Left forelimb (tissue), 1 donor: ENCODE measurements at places on chromosomes 6 and 20.
A peak's percentile ranks its signal among the peaks of the same experiment; 100 is the strongest.

DNA sequence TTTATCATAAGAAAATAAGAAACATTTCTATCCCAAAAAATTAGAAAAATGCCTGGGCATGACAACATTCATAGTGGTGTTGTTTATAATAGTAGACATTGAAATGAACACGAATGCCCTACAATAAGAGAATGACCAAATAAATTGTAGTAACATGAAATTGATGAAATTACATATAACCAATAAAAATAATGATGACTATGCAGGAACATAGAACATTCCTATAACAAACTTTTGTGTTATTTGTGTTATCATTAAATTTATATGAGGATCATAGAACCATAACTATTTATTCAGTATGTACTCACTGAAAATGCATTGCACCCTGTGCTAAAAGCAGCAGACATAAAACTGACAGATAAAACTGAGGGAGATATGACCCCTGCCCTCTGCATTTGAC is 399.7 kb downstream of the CBLN4 start:
- no peak for DNase-seq

GRCh38 chr20:33753763-33754162 is 22.0 kb downstream of the ZNF341 start:
- DNase-seq = no peak

DNA sequence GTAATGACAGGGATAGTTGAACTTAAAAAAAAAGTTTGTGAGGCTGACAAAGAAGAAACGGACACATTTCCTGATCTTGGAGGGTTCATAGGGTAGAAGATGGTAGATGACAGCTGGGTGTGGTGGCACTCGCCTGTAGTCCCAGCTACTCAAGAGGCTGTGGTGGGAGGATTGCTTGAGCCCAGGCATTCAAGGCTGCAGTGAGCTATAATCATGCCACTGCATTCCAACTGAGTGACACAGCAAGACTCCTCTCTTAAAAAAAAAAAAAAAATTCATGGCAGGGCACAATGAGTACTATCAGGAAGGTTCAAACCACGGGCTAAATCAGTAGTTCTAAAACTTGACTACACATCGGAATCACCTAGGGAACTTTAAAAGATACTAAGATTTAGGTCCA is 2.0 kb upstream of the MICA start:
- DNase-seq = no peak

DNA sequence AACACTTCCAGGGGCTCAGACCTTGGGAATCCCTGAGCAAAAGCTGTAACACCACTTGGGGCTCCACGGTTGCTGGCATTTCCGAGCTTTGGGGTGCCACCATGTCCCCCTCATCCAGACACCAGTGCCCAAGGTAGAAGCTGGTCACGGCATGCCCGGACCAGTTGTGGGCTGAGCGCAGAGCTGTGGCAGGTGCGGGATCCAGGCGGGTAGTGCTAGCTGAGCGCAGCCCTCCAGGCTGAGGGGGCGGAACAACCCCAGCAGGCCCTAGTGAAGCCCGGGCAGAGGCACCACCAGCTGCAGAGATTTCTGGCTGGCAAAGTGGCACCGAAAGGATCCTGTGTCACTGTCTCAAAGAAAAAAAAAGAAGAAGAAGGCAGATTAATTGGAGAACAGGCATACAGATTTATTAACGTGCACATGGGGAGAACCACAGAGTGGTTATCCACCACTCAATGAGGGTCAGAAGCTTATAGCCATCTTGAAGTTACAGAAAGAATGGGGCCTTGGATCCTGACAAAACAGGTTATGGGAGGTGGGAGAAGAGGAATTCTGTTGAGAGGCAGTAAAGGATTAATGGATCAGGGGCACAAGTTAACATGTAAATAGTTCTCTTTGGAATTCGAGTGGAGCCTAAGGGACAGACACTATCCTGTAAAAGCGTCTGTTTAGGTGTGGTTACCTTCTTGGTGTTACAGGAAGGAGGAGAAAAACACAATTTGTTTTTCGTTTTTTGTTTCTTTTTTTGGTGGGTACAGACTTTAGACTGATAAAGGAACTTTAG is 107.5 kb downstream of the CD24 start:
- DNase-seq = no peak

- DNase-seq = peak; percentile 9
Measured at GRCh38 chr6:42417641-42418112, 34.0 kb downstream of the TRERF1 start.

- DNase-seq = no peak
Measured at GRCh38 chr20:44610313-44610962, 28.1 kb downstream of the PKIG start.

- no peak for DNase-seq
Measured at GRCh38 chr6:106477146-106477545, 116.6 kb downstream of the CRYBG1 start.

DNA sequence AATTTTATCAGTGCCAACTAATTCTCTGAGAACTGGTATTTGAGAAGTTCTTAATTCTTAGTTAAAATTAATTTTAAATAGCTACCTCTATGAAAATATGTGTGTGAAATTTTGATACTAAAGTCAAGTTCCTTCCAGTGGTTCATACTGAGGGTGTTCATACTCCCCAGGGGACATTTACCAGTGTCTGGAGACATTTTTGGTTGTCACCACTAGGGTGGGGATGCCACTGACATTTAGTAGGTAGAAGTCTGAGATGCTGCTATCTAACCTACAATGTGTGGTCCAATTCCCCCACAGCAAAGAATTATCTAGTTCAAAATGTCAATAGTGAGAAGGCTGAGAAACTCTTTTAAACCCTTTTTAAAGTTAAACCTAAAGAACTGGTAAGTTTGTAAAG is 463.8 kb downstream of the ADGRB3 start:
- no peak for DNase-seq

GRCh38 chr6:111806561-111807497 is 66.4 kb downstream of the FYN start:
- DNase-seq = no peak

DNA sequence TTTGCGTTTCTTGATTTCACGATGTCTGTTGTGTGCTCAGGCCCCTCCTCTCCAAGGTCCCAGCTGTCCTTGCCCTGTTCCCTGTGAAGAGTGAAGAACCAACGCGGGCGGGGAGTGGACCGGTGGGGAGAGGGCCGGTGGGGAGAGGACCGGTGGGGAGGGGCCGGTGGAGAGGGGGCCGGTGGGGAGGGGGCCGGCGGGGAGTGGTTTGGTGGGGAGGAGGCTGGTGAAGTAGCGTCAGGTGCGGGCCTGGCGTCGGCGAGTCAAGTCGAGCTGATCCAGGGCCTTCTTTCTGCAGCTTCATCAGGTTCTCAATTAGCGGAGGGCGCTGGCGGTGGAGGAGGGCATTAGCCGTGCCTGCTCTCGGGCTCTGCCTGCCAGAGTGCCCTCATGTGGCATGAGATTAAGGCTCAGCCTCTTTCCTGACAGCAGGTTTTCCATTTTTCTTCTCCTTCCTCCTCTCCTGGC is 21.2 kb upstream of the BHLHE23 start:
- peak; percentile 61 for DNase-seq

DNA sequence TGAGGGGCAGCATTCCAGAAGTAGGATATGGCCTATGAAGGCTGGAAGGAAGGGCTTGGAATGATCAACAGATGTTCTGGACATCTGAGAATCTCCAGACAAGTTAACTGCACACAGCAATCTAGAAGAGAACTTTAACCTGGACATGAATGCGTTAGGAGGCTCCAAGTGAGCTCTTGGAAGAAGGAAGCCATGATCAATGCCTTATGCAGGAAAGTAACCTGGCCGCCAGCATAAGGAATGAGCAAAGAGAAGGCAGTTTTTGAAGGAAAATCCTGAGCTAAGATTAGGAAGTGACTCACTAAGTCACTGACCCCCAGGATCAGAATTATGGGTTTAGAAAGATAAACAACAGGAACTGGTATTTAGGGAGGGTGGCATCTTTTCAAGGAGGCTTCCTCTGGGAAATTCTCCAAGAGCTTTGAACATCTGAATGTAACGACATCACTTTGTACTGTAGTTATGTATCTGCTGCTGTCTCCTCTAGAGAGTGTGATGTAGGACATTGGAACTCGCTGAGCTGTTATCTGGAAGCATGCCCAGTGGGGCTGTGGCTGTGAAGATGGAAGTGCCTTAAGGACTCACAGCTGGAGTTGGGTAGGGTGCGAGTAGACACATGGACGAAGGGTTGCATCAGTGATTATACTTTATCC is 236.8 kb downstream of the PACRG start:
- DNase-seq = peak; percentile 83

DNA sequence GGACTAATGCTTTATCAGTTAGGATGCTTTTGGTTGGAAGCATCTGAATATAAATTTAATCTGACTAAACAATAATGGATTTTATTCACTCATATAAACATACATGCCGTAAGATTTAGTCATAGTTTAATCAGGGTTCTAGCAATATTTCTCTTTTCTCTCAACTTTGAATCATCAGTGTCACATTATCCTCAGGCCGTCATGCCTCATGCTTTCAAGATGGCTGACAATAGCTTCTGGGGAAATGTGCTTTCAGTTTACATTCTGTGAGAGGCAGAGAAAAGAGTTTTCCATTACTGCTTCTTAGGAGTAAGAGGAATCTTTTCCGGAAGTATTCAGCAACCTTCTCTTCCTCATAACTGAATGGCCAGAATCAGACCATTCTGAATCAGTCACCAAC is 162.2 kb downstream of the GJA1 start:
- no peak for DNase-seq

DNA sequence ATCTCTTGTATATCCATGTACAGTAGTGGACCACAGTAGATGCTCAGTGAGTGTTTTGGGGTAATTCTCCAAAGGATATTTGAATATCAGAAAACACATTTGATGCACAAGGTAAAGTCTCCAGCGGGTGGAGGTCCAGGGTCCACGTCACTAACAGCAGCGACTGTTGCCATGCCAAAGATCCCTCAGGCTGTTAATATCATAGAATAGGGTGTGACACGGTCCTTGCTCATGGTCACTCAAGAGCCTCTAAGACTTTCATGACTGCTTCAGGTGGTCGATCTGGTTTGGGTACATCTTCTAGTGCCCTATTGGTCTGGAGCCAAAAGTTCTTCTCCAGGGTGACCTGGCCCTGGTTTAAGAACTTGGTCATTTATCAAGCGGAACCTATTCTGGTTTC is 90.8 kb downstream of the OLIG3 start:
- no peak for DNase-seq

DNA sequence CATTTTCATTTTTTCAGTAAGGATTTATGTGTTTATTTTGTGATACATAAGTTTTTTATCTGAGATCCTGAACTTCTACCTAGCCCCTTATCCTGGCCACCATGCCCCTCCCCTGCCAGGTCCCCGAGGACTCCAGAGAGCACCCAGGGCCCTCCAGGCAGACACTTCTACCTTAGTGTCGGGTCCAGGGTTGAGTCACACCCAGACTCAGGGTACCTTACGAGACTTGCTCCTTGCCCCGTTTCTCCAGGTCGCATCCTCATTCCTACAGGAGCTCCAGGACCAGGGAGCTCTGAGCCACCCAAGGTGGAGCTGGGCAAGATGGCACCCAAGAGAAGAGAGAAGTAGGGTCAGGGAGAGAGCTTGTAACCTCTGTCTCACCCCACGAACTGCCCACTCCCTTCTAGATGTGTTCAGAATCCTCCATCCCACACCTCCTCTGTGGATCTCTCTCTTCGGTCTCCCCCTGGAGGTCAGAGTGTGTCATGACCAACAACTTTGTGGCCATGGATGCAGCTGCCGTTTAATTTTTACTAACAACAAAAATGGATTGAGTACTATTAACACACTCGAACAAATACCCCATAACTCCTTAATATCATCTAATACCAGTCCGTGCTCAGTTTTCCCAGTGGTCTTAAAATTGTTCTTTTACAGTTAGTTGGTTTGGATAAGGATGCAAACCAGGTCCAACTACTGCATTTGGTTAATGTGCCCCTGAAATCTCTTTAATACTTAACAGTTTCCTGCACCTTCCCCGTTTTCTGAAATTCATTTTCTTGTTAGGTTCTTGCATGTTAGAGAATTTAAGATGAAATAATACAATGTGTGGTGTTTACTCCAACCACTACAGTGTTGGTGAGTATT is 130.6 kb upstream of the INSM1 start:
- no peak for DNase-seq

DNA sequence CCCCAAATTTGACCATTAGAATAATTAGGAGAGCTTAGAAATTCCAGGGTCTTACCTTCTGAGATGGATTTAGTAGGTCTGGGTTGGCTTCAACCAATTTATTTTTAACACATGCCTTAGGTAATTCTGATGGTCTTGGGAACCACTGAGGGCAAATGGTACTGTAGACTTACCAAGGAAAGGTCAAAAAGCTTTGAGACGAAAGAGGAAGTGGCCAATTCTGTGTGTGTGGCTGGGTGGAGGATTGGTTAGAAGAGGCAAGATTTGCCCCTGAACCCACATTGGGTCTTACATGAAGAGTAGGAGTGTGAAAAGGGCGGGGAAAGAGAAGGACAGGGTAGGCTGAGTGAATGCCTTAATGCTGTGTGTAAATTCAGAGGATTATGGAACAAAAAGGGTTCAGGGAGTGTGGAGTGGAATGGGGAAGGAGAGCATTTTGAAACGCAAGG is 2.7 kb downstream of the ITCH start:
- DNase-seq = no peak

GRCh38 chr20:22974354-22974753 is 60.8 kb upstream of the SSTR4 start:
- no peak for DNase-seq

GRCh38 chr6:98124171-98124570 is 710.2 kb upstream of the POU3F2 start:
- DNase-seq = no peak

- DNase-seq = no peak
Measured at GRCh38 chr20:32017711-32018251, 7.5 kb downstream of the CCM2L start.

- DNase-seq = no peak
Measured at GRCh38 chr6:124659427-124659826, 302.8 kb upstream of the RNF217 start.

DNA sequence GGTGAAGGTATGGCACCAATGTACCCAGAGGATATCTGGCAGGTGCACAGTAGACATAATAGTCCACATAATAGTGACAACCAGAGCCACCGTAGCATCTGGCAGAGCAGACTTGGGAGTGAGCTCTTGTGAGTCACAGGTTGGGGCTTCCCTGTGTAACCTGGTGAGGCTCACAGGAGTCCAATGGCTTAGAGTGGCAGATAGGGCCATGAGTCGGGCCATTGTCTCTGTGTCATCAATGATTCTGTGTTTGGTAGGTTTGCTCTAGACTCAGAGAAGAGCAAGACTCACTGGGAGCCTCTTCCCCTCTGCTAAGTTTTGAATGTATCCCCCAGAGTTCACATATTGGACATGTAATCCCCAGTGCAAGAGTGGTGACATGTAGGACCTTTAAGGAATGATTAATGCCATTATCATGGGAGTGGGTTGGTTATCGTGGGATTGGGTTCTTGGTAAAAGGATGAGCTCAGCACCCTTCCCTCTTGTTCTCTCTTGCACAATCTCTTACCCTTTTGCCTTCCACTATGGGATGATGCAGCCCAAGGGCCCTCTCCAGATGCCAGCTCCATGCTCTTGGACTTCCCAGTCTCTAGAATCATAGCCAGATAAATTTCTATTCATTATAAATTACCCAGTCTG is 22.6 kb upstream of the SIRPA start:
- no peak for DNase-seq

GRCh38 chr20:38222231-38222922 is 38.2 kb downstream of the KIAA1755 start:
- DNase-seq = no peak
